ENCODE measurements at places on chromosomes 1 and 21.

DNA sequence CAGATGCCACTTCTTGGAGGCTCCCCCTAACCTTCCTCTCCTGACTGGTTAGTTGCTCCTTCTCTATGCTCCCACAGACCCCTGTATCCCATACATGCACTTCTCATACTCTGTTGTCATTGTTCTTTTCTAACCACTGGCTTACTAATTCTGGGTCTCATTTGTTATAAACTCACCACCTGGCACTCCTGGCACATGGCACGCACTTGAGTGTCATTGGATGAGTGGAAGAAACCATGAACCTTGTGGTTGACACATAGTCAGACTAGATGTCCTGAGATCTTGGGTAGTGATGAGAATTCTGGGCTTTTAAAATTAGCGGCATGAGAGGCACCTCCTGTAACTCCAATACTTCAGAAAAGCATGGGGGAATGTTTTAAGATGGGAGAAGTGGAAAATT, 49.3 kb downstream of the TRIM62 start:
- no peak for DNase-seq

DNA sequence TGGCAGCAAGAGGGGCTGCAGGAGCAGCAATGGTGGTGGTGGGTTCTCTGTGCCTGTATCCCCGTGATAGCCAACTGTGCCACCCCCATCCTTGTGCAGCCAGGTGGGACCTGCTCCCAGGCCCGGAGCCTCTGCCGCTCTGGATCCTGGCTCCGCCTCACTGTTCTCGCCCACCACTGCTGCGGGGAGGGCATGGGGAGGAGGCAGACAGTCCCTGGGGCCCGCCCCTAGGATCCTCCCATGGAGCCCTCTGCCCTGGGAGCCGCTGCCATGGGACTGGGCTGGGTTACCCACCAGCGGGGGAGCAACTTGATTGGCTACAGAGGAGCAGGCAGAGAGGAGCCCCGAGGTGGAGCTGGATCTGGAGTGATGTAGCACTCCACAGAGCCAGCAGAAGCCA, 31.6 kb downstream of the CD1D start:
- no peak for DNase-seq

GRCh38 chr1:16402742-16403141, 34.5 kb downstream of the SPATA21 start:
- no peak for DNase-seq

DNA sequence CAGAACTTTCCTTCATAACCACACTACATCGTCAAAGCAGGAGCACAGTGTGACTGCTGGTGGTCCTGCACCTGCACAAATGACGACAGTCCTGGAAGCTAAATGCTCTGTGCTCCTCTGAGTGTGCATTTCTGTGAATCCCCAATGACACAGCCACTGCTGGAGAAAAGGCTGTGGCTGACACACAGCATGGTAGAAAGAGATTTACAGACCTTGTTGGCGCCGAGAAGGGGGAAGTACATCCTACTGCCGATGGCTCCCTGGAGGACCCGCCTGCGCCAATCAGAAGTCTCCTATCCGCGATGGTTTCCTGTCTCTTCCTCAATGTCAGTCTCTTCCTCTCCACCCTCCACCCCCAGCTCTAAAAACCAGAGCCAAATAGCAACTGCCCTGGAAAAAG, 115.4 kb upstream of the RAB4A start:
- no peak for DNase-seq

GRCh38 chr1:179794669-179795068, 51.6 kb downstream of the FAM163A start:
- DNase-seq: no peak

GRCh38 chr1:93692983-93693591, 11.4 kb upstream of the BCAR3 start:
- peak; percentile 71 for DNase-seq

- no peak for DNase-seq
These were observed 29.8 kb upstream of the COL16A1 start for GRCh38 chr1:31733389-31734219.

DNA sequence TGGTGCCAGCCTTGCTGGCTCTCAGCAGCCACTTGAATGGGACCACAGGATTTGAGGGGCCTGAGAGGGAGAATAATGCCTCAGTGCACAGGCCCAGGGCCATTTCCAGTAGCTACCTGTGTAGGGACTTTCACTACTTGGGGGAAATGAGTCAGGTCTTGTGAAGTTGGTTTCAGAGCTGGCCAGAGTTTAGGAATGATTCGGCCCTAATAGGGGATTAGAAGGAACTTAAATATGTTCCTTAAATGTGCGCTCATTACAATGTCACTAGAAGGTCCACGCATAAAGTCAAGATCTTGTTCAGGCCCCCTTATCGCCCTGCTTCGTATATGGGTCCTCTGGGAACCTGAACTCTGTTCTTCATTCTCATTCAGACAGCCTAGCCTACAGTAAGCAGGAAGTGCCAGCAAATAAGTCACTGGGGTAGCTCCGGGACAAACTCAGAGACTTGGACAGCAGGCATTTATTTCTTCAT, 5.6 kb upstream of the AKR1A1 start:
- no peak for DNase-seq

GRCh38 chr1:104238991-104239390, 489.3 kb downstream of the AMY1C start:
- DNase-seq: no peak

DNA sequence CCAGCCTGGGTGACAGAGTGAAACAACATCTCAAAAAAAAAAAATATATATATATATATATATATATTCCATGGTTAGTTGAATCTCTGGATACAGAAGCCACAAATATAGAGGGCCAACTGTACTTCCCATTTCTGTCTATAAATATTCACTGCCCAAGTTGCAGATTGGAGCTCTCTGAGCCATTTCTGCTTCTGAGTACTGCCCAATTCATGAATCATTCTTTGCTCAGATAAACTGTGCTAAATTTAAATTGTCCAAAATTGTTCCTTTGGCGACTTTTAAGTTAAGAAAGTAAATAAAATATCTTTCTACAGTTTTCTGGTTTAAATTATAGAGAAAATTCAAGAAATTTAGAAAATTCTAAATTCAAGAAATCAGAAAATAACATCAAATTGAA, 23.2 kb upstream of the C1orf146 start:
- no peak for DNase-seq

DNA sequence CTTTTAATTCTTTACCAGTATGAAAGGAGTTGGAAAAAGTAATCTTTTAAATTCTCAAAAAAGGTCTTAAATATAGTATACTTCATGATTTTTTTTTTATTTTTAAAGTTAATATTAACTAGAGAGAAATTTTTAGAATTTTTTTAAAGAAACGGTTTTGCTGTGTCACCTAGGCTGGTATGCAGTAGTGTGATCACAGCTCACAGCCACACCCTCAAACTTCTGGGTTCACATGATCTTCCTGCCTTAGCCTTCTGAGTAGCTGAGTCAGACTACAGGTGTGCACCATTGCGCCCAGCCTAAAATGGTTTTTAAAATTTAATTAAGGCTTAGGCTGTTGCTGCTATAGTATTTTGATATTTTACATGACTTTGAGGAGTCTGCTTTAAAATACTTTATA, 52.4 kb downstream of the TLCD4 start:
- peak; percentile 90 for DNase-seq

DNA sequence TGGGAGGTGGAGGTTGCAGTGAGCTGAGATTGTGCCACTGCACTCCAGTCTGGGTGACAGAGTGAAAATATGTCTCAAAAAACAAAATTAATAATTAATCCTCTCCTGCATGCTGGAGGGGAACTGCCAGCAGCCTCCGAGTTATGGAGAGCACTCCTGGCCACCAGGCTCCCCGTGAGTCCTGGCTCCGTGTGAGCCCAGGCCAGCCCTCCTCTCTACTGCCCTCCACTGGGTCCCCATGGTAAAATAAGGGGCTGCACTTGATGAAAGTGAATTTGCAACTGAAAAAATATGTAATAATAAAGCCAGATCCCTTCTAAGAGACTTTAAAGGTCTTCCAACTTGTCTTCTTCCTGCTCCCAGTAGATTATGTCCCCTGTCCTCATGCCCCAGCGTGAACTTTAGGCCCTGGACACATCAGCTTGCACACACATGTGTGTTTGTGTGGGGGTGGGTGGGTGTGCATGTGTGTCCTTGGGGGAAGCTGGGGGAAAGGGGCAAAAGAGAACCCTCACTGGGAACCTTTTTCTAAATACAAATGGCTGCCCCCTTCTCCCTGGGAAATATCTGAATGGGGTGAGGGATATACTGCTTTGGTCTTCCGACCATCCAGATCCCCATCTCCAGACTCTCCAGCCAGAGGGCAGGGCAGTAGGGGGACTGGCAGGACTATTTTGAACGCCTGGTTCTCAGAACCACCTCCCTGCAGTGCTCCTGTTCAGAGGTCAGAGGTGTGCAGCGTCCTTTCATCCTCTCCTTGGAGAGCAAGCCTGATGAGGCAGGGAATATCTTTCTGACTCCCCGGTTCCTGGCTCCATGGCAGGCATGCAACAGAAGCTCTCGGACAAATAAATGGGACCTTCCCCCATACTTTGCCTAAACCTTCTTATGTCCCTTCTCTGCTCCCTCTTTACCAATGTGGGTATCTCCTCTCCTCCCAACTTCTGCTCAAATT, 26.2 kb downstream of the NEK2 start:
- DNase-seq: peak; percentile 68

DNA sequence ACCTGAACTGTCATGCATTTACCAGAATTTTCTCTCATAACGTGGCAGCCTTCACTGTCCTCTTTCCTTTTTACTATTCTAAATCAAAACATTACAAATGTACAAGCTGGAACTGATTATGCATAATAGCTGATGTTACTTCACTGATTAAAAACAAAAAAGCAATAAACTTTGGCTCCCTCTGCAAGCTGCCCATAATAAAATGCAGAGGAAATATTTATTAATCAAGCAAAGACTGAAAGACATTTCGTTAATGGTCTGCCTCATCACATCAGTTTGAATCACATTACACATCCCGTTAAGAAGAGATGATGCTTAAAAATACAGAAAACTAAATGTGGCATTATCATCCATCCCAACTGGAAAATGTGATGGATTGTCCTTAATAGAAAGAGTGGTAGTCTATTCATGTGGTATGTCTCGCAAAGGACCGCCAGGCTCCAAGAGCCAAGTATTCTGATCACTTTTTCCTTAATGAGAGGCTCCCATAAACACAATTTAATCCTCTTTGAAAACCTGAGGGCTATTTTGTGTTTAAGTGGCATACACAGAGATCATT, 225.3 kb downstream of the RGS7 start:
- no peak for DNase-seq

- no peak for DNase-seq
These were observed 34.2 kb downstream of the KRTAP10-1 start for GRCh38 chr21:44505673-44506278.

DNA sequence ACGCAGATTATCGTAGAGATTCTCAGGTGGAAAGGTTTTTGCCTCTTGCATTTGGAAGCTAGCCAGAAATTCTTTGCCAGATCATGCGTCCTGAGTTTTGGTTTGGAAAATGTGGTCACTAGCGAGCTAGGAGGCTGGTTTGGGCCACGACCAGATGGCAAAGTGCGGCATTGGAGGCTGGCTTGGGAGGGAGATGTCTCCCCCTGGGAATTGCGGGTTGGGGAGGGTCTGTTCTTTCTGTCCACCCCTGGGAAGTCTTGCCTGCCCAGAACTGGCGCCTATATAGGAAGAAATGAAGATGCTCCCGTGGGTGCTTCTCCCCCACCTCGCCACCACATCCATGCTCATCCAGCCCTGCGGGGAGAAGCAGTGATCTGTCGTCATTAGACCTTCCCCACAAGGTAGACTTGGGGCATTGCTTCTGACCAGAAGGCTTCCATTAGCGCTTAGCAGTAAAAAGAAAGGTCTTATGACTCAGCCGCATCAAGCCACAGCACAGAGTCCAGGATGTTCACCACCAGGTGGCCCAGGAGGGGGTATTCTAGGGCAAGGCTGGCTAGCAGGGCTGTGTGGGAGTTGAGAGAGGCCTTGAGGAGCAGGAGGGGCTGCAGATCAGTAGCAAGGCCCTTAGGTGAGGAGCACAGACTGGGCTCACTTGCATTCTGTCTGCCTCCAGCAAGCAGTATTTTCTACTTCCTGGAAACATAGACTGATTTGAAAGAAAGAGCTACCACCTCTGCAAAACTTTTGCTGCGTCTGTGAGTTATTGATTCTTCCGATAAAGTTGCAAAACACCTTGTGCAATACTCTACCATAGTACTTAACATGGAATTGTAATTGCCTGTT, 1.5 kb upstream of the PTP4A2 start:
- peak; percentile 85 for DNase-seq

- no peak for DNase-seq
These were observed 256.3 kb downstream of the MATN1 start for GRCh38 chr1:30467101-30467500.

GRCh38 chr1:91784616-91785015, 101.3 kb downstream of the TGFBR3 start:
- no peak for DNase-seq

GRCh38 chr1:61098333-61098732, 16.0 kb downstream of the NFIA start:
- DNase-seq: no peak

- no peak for DNase-seq
These were observed 8.9 kb downstream of the MRTO4 start for GRCh38 chr1:19260211-19261138.

- no peak for DNase-seq
These were observed 46.9 kb downstream of the CD34 start for GRCh38 chr1:207863893-207864535.

- DNase-seq: no peak
These were observed 185.1 kb downstream of the FGGY start for GRCh38 chr1:59481881-59482505.

DNA sequence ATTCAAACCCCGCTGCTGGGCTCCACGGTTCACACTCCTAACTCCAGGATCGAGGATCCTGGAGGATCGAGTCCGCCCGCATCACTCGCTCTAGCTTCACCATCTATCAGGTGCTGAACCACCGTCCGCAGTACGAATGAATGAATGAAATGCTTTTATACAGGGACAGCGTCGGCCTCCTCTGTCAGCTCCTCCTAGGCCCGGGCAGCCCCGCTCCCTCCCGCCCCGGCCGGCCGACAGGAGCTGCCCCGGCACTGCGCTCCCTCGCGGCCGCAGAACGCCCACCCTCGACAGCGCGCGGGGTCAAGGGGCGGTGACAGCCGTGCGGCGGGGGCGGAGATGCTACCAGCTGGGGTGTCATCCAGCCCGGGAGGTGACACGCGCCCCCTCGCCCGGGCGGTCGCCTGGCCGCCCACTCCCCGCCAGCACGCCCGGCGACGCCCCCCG, 520 bp downstream of the ZBTB17 start:
- DNase-seq: peak; percentile 33

DNA sequence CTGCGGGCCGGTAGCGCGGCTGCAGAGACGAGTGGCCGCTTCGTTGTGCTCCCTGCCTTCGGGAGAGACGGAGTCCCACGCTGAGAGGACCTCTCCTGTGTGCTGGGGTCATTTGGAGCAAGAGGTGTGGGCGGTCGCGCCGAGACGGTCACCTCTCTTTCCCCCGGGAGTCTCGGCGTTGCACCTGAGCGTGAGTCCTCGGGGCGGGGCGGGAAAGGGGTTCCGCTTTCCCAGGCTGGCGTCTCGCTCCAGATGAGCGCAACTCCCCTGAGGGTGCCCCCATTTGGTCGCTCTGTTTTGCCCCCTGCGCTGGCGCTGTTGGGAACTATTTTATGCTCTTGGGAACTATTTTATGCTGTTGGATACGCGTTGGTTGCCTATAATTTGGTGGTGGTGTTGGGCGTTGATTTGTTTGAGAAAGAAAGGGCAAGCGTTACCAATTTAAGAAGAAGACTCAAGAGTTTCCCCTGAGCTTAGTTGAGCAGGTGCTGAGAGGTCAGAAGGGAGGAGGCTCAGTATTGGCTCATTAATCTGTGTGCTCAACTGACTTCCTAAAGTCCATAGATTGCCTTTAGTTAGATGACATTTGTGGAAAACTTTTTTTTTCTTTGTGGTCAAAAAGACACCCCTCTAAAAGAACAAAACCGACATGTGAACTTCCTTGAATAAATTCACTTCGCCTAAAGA, 683 bp downstream of the LRRC8B start:
- peak; percentile 39 for DNase-seq

Measured in A549 (cell line).